ENCODE measurements at places on chromosomes 4 and X.

GRCh38 chr4:164011791-164012190 is 517.3 kb downstream of the TMA16 start:
- DNase-seq, result no peak

DNA sequence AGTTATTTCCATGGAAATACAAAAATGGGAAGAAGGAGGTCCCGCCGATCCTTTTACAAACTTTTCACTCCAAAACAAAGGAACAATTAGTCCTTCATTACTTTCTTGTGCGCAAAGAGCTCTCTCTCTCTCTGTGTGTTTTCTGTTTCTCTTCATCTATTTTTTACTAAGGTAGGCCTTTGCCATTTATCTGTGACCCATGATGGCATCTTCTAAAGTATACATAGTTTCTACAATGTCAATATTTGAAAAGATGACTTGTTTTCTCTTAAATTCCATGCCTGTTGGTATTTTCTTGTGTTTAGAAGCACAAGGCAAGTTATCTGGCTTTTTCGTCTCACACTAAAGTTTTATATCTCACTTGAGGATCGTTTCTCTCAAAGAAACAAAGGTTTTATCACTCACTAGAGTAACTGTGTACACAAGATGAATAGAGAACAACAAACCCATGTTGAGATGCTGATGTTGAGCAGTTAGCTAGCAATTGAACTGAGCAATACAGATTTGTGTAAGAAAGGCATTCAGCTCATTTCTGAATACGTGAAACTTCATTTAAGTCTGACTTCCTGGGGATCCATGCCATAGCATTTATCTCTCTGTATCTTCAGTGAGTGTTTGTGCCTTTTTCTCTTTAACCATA is 250.3 kb downstream of the GBA3 start:
- no peak for DNase-seq

GRCh38 chr4:111697176-111697942 is 447.9 kb upstream of the FAM241A start:
- DNase-seq, result no peak

- DNase-seq, result no peak
Measured at GRCh38 chr4:36133658-36134057, 110.7 kb downstream of the ARAP2 start.

DNA sequence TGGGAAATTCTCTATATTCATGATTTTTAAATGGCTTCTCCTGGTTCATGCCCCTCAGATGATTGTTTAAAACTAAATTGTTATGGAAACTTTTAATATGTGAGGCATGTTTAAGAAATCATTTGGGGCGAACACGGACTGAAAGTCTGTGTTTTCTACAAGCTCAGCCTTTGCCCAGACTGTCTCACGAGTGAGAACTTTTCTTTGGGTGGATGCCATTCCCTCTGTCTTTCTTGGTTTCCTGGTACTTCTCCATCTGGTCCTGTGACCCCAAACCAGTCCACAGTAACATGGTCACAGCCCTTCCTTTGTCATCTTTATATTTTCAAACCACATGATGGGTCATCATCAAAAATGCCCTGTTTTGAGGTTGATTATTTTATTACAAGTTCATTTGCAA is 186.6 kb upstream of the GNPDA2 start:
- DNase-seq, result no peak

DNA sequence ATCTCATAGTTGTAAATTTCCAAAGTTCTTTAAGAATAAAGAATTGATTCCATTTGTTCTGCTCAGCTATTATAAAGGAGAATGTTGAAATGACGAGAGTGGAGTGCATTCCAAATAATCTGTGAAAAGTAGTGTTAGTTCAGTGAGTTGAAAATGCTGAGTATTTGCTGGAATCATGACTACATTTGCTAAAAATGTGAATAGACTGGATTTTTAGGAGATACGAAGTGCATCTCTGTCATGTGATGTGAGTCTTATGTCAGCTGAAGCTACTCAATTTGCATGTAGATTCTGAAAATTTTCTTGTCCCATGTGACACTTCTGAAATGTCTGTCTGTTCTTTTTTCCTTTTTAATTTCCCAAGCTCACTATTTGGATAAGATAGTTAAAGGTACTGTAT is 206.0 kb downstream of the DCTD start:
- DNase-seq, result no peak

- no peak for DNase-seq
Measured at GRCh38 chrX:84362184-84362838, 139.9 kb downstream of the HDX start.

GRCh38 chr4:73922766-73923630 is 53.8 kb downstream of the CXCL1 start:
- DNase-seq, result no peak

DNA sequence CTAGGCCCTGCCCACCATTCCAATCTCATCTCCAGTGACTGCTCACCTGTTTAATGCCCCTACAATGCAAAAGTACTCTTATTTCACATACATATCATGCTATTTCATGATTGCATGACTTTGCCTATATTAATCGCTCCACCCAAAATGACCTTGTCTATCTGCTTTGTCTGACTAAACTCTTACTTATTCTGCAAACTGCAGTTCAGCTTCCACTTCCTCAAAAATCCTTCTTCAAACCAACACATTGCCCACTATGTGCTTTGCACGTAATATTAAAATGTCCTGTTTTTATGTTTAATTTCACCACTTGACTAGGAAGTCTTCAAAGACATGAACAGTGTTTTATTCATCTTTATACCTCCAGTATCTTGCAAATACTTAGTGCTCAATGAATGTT is 229.6 kb downstream of the OPHN1 start:
- no peak for DNase-seq

GRCh38 chr4:72390409-72390808 is 178.6 kb downstream of the ADAMTS3 start:
- no peak for DNase-seq

GRCh38 chr4:8552024-8552423 is 28.2 kb upstream of the GPR78 start:
- no peak for DNase-seq

- DNase-seq, result no peak
Measured at GRCh38 chr4:38572793-38573192, 91.2 kb upstream of the KLF3 start.

- DNase-seq, result peak; percentile 35
Measured at GRCh38 chrX:153818571-153819383, 11.6 kb downstream of the PDZD4 start.

DNA sequence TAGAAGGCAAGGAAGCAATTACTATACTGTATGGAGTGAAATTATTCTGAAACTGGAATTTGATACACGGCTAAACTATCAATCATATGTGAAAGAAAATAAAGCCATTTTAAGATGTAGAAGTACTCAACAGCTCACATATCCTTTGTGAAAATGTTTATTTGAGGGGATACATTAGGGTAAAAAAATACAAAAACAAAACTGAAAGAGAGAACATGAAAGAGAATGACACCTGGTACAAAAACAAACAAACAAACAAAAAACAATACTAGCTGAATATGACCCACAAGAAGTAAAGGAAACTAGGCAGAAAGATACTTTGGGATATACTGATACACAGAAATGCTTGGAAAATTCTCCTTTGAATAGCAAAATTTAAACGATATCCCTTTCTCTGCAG is 20.8 kb upstream of the AREG start:
- DNase-seq, result no peak

DNA sequence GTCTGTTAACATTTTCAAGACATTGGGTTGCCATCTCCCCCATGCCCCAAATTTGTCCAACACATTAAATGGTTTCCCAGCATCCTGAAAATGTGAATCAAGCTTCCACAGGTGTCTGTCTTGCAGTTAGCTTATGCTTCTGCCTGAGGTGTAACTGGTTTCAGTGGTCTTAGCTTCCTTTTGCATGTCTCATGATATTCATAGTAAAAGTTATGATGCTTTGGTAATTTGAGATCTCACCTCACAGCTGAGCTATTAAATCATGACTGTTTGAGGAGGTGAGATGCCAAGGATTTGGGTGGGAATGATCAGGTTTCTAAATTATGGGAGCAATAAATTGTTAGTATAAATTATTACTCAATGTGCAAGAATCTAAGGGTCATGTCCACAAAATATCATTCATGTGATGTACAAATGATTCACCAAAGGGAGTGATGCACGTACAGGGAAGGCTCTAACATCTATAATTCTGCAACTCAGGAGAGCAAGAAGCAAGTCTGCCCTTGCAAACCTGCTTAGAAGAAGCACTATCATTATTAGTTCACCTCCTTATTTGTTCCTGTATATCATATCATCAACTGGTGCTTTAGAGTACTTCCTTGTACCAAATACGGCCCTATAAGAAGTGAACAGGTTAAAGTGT is 17.1 kb upstream of the RAI2 start:
- DNase-seq, result no peak

GRCh38 chr4:23884261-23884660 is 5.6 kb downstream of the PPARGC1A start:
- DNase-seq, result no peak

- no peak for DNase-seq
Measured at GRCh38 chr4:1514612-1515011, 108.4 kb upstream of the NKX1-1 start.

DNA sequence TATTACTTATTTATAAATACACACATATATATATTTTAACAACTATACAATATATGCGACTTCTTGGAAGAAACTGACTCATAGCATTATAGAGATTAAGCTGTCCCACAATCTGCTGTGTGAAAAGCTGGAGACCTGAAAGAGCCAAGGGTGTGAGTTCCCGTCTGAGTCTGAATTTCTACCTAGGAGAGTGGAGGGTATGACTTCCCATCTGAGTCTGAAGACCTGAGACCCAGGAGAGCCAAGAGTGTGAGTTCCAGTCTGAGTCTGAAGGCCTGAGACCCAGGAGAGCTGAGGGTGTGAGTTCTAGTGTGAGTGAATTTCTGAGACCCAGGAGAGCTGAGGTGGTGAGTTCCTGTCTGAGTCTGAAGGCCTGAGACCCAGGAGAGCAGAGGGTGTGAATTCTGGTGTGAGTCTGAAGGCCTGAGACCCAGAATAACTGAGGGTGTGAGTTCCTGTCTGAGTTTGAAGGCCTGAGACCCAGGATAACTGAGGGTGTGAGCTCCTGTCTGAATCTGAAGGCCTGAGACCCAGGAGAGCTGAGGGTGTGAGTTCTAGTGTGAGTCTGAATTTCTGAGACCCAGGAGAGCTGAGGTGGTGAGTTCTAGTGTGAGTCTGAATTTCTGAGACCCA is 8.9 kb upstream of the P2RY8 start:
- no peak for DNase-seq

- no peak for DNase-seq
Measured at GRCh38 chr4:153643406-153644383, 40.4 kb upstream of the TLR2 start.

GRCh38 chrX:112571388-112571787 is 108.3 kb downstream of the LHFPL1 start:
- DNase-seq, result no peak

DNA sequence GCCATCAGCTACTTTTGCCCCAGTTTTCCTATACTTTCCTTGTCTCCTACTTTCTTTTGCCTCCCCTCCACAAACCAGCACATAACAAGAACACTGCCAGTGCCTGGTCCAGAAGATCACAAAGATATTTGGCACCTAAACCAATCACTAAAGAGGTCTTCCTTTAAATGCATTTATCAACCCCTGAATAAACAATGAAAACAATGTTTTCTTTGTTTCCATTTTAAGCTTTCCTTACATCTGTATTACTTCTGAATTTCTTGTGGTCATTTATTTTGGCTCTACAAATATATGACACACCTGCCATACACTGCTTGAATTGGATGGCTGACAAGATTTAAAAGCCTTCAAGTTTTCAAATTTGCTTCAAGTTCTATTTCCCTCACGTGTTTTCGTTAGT is 43.9 kb downstream of the MBNL3 start:
- DNase-seq, result no peak

DNA sequence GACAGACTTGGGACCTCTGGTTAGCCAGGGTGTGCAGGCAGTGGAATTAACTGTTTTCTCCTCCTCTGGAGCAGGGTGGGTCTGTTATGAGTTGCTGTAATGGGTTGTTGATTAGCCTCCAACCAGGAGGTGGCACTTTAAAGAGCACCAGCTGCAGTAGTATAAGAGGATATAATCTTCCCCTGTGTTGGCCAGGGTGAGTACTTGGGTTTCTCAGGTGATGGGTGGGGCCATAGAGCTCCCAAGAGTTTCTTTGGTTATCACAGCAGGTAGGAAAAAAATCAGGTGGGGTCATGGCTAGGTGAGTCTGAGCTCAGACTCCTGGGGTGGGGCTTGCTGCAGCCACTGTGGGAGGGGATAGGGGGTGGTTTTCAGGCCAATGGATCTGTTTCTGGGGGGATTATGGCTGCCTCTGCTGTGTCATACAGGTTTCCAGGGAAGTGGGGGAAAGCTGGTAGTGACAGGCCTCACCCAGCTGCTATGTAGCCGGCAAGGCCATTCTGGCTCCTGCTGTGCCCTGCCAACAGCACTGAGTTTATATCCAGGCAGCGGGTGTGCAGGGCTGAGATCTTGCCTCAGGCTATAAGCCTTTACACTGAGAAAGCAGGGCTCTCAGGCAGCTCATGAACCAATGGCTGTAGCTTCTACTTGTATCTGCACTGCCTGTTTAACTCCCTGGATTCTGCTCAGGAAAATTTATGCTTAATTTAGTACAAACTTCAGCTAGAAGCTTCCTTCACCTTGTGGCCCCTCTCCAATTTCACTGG is 70.1 kb downstream of the CCNG2 start:
- DNase-seq, result no peak

- no peak for DNase-seq
Measured at GRCh38 chr4:78796526-78796925, 20.4 kb downstream of the BMP2K start.

- DNase-seq, result no peak
Measured at GRCh38 chr4:93436000-93436626, 392.4 kb upstream of the ATOH1 start.

- DNase-seq, result no peak
Measured at GRCh38 chr4:176805155-176805554, 12.4 kb upstream of the VEGFC start.

DNA sequence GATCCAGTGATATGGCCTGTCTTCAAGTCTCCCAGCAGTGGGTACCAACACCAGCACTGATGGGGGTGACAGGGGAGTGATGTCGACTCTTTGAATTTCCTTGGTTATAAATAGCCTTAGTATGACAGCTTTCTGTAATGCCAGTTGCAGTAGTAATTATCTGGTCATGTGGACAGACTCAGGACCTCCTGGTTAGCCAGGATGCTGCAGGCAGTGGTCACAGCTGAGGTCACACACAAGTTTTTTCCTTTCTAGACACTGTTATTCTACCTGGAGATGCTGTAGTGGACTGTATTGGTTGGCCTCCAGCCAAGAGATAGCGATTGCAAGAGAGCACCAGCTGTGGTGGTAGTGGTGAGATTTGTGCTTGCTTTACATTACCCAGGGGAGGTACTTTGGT is 63.6 kb downstream of the UPRT start:
- no peak for DNase-seq

All from stimulated activated CD4-positive, alpha-beta T cell treated with anti-CD3 and anti-CD28 coated beads, Interleukin-15, amount 100 ng/mL, for 1 hour (primary cell).